ENCODE measurements at places on chromosomes 12 and 14.

DNA sequence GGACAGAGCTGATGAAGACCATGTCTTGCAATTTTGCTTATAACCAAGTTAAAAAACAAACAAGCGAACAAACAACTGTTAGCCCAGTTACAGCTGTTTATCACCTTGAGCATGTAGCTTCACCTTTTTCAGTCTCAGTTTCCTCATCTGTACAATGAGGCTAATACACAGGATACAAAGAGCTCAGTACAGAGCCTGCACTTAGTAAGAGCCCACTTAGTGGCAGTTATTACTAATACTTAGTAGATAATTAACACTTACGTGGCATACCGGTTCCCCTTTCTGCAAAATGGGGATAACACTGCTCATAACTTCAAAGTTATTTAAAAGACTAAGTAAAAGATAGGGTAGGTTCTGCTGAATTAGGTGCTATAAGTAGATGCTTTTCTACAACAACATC is 228.0 kb downstream of the MON2 start:
- DNase-seq: no peak

DNA sequence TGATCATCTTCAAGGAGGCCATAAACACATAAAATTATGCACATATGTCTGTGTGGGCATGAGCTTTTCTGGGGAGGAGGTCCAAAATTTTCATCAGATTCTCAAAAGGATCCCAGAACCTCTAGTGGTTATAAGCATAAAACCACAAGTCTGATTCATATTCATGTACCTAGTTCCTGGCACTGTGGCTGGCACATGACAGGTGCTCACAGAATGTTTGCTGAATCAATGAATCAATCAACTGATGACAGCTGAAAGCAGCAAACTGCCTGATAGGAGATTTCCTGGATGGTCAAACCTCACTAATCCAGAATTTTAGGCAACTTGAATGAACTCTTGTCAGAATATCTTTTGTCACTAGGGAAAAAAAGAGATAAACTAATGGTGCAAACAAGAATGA is 13.5 kb upstream of the CMKLR1 start:
- DNase-seq: no peak

GRCh38 chr12:128813883-128814282 is 9.9 kb downstream of the SLC15A4 start:
- no peak for DNase-seq

- DNase-seq: no peak
Observed at GRCh38 chr12:108582509-108582908, 15.4 kb downstream of the TMEM119 start.

GRCh38 chr14:64734990-64735389 is 30.8 kb downstream of the PLEKHG3 start:
- no peak for DNase-seq

GRCh38 chr12:48882315-48882687 is 16.6 kb upstream of the RND1 start:
- DNase-seq: peak; percentile 65

DNA sequence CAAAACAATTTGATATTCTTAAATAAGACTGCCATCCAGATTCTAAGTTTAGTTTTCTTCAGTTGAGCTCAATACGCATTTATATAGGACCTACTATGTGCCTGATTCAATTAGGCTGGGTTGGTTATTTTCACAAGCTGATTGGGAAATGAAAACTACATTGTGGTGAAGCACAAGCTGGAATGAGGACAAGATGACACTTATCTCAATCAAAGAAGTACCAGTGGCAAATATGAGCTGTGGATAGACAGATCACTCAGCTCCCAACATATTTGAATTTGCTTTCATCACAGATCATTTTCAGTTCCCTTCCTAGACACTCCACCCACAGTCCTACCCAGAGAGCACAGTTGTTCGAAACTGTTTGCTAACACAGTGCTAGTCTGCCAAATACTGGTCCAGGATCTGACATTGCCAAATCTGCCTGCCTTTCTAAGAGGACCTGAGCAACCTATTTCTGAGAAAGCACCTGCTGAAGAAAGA is 74.7 kb downstream of the LLPH start:
- DNase-seq: no peak

DNA sequence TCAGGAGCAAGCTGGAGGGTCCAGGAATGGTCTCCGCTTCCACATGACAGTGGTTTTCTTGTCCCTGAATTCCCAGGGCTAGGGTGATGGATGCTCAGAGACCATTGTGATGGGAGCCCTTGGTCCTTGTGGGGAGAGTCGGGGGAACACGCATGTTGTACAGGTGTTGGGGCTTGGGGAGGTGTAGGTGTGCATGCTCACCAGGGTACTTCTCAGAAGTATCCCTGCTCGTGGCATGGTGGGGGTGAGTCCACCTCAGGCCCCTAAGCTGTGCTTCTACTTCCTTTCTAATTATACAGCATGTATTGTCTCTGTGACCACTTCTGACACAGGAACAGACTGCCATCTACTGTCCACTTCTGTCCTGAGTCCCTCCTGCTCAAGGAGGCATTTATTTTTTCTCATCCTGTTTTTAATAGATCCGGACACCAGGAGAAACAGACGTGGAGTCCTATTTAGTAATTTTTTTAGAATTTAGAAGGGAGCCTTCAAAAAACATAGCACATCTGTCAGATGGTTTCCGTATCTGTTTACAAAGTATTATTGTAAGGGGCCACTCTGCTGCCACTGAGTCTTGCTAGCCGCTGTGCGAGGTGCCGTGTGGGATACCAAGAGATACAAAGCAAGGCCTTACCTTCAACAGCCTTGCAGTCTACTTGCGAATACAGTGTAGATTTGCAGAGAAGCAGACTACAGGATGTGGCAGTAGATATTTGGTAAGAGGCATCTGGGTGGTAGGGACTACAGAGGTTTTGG is 10.5 kb downstream of the NTF3 start:
- no peak for DNase-seq

- DNase-seq: no peak
Observed at GRCh38 chr14:98984719-98985041, 287.3 kb downstream of the BCL11B start.

Measured in ecto neural progenitor cell (in vitro differentiated cells).